ENCODE measurements at places on chromosomes 13 and 19. TPM values are rescaled to one million over a fixed set of nuclear protein-coding genes. Genes with fewer than 3 reads are reported as not detected.

GRCh38 chr13:51805925-51806324 lies 2.0 kb upstream of the DHRS12 start:
- H3K27ac ChIP-seq: peak overlapping the region; percentile 100
- no peak for DNase-seq
- H3K36me3 ChIP-seq: no peaks in the 10 kb centered on the region
- H3K4me1 ChIP-seq: peaks cover 48% of the 10 kb centered on the region

GRCh38 chr19:46745521-46746280 lies at the start of gene FKRP:
FKRP (plus strand) TSS chr19:46746057; CDS start chr19:46755451, 9,394 bp downstream.
- H3K27me3 ChIP-seq: no peaks in the 10 kb centered on the region
- H3K4me3 ChIP-seq: peak within 1 kb of the TSS; percentile 96
- peak; percentile 52 for DNase-seq
- no peaks in the 10 kb centered on the region for H3K4me1 ChIP-seq
- peaks cover 18% of the 10 kb centered on the region for H3K36me3 ChIP-seq

- H3K4me3 ChIP-seq: no peak overlapping the region
- H3K27ac ChIP-seq: peak overlapping the region; percentile 24
- DNase-seq: no peak
- H3K4me1 ChIP-seq: peaks cover 26% of the 10 kb centered on the region
- H3K36me3 ChIP-seq: no peaks in the 10 kb centered on the region
These were observed 13.8 kb upstream of the CEACAM16 start for GRCh38 chr19:44684892-44685863.

DNA sequence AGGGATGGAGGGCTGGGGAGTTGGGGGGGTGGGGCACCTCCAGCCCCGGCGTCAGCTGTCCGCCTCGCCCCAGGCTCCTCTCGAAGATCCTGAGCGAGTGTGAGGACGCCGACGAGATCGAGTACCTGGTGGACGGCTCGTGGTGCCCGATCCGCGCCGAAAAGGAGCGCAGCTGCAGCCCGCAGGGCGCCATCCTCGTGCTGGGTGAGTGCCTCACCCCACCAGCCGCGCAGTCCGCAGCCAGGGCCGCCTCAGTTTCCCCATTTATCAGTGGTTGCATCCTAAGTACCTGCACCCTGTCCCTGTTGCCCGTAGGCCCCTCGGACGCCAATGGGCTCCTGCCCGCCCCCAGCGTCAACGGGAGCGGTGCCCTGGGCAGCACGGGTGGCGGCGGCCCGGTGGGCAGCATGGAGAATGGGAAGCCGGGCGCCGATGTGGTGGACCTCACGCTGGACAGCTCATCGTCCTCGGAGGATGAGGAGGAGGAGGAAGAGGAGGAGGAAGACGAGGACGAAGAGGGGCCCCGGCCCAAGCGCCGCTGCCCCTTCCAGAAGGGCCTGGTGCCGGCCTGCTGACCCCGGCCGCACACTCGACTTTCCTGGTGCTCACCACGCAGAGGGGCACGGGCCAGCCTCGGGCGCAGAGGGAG lies 29.3 kb downstream of the ZBTB7A start:
- H3K27me3 ChIP-seq: no peaks in the 10 kb centered on the region
- peaks cover 1% of the 10 kb centered on the region for H3K4me1 ChIP-seq
- no peak overlapping the region for H3K27ac ChIP-seq
- H3K4me3 ChIP-seq: no peak overlapping the region

Gene CRX
- polyA plus RNA-seq: not detected

Gene LHB
- not detected for polyA plus RNA-seq

Gene FCAR
- polyA plus RNA-seq: 0.15 TPM

Gene TMEM38A
- 47.4 TPM for polyA plus RNA-seq

Gene CGB1
- polyA plus RNA-seq: not detected
